Effector memory CD8-positive, alpha-beta T cell (primary cell): ENCODE measurements at places on chromosomes 5 and 9.

- H3K4me3 ChIP-seq = peak overlapping the region; percentile 8
- no peak for DNase-seq
- peaks cover 57% of the 10 kb centered on the region for H3K36me3 ChIP-seq
- H3K27ac ChIP-seq = peak overlapping the region; percentile 34
These were observed 33.9 kb downstream of the RAD23B start for GRCh38 chr9:107316795-107317661.

DNA sequence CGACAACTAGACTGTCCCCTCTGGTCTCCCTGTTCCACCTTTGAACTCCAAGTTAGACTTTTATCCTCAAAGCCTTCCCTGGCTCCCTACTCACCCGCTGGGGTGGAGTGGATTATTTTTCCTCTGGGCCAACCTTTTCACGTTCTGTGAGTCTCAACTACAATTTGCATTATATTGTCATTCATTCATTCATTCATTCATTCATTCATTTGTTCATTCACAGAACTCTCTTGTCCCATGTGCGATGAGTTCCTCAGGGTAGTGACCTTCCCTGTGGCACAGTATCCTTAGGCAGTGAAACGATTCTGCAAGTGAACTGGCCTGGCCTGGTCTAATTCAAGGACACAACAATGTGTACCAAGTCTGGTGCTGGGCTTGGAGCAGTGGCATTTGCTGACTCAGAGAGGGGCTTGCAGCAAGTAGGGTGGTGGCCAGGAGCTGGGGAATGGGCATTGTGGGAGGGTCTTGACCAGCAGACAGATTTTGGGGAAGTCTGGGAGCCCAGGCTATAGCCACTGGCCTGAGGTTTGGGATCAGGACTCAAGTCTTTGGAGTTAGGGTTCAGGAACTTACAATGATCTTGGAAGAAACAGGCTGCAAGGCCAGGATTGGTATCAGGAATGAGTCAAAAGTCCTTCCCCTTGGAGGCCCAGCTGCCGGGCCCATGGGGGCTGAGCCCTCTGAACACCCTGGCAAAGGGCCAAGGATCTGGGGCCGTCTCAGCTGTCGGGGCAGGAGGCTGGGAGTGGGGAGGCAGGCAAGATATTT, 37.2 kb upstream of the COL15A1 start:
- no peak overlapping the region for H3K27ac ChIP-seq
- H3K4me3 ChIP-seq = no peak overlapping the region
- no peaks in the 10 kb centered on the region for H3K36me3 ChIP-seq
- peaks cover 58% of the 10 kb centered on the region for H3K27me3 ChIP-seq
- no peak for DNase-seq
- no peaks in the 10 kb centered on the region for H3K4me1 ChIP-seq

DNA sequence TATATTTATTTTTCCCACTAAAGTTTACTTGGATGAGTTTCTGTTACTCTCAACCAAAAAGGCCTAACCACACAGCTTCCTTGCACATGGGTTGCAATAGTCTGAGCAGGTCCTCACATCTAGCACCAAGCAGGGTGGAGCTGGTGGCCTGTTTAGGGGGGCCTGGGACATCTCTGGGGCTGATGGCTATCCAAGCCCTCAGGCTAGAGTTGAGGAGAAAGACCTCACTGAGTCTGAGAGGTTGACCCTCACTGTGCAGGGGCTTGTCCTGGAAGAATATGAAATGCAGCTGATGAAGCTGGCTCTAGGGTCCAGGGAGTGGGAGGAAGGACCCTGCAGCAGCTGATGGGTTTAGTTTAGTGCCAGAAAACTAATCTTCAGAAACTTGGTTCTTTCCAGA, 217.1 kb upstream of the MVB12B start:
- H3K27ac ChIP-seq = no peak overlapping the region
- H3K4me3 ChIP-seq = no peak overlapping the region
- peaks cover 51% of the 10 kb centered on the region for H3K27me3 ChIP-seq
- DNase-seq = no peak
- no peaks in the 10 kb centered on the region for H3K36me3 ChIP-seq

DNA sequence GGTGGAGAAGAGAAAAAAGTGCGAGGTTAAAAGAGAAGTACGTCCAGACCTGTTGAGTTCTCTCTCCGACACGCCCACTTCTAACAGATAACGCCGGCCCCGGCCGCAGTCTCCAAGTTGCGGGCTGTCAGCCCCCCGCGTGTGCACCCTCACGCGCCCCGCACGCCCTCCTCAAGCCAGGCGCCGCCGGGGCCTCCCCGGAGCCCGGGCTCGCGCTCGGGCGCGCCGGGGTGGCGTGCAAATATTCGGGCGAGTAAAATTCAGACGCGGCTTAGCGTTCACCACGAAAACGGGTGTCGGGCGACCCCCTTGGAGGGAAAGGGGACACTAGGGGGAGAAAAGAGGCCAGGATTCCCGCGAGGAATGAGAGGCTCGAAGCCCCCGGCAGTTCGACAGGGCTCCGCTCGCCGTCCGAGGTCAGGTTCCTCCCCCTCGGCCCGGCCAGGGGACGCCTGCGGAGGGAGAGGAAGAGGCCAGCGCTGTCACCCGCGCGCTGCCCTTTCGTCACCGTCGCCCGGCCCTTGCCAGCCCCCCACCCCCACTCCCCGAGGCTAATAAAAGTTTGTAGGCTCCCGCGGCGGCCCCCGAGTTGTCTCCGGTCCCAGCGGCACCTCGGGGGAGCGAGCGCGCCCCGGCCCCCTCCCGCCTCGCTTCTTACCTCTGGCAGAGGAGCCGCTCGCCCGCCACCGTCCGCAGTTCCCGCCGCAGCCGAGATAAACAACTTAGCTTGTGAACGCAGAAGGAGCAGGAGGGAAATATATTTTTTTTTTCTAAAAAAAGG, 743 bp downstream of the NR3C1 start:
- DNase-seq = peak; percentile 52
- peaks cover 49% of the 10 kb centered on the region for H3K4me1 ChIP-seq
- H3K27ac ChIP-seq = peak overlapping the region; percentile 99
- H3K27me3 ChIP-seq = no peaks in the 10 kb centered on the region
